Stimulated activated CD4-positive, alpha-beta T cell treated with anti-CD3 and anti-CD28 coated beads, Interleukin-2, amount 100 ng/mL, for 48 hours (primary cell): ENCODE measurements at places on chromosomes 6 and 20.
A peak's percentile ranks its signal among the peaks of the same experiment; 100 is the strongest.

DNA sequence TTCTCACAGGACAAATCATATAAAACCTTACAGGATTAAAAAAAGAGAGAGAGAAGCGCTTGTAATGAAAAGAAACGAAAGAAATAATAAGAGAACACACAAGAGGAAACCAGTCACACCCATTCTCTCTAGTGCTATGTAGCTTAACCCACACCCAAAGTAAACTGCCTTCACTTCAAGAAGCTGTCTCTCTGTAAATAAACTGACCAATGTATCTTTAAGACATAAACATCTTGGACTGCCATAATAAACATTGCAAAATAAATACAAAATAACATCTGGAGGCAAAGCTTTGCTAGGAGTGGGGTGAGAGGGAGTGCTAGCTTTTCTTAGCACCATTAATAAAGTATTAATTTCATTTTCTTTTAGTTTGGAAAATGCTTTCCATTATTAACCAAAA lies 61.6 kb upstream of the RNF146 start:
- DNase-seq, result no peak

- no peak for DNase-seq
Observed at GRCh38 chr6:142294679-142295078, 7.1 kb upstream of the ADGRG6 start.

DNA sequence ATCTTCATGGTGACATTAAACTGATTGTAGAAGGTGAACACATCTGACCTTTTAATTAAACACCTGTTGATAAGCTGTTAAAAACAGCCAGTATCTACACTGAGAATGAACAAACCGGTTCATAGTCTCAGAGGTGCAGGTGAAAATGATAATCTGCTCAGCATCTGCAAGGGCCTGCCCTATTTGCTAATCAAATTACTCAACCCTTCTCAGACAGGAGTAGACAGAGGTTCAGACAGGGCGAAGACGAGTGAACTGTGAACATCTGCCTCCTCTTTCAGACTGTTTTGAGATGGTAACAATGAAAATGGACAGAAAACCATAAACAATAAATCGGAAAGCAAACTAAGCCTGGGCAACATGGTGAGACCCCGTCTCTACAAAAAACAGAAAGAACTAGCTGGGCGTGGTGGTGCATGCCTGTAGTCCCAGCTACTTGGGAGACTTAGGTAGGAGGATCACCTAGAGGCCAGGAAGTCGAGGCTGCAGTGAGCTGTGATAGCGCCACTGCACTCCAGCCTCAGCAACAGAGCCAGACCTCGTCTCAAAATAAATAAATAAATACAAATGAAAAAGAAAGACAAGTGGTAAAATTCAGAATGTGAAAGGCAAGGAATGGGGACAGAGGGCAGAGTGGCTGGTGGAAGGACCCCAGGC lies 55.9 kb downstream of the NINL start:
- no peak for DNase-seq

GRCh38 chr6:146339716-146340115 lies 203.9 kb upstream of the RAB32 start:
- no peak for DNase-seq

DNA sequence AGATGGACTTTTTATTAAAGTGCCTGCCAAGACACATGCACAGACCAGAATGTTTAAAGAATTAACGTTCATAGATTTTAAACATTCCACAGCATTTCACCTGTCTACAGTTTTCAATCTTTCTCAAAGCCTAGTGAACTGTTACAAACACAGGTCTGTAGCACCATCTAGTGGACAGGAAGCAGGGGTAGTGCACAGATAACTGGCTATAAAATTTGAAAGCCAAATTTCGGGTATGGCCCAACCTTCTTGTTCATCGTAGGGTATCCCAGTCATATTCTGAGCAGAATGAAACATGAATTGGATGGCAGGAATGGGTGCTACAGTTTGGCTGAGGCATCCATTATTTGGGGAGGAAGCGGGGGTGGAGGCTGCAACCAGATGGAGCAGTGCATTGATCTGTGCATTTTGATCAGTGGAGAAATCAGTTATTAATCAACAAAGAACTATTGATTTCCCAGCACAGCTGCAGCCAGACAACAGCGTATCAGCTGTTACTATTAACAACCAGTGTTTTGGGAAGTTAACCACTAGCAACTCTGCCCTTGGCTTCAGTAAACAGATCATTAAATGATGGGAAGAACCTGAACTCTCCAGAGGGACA lies 56.1 kb upstream of the B3GAT2 start:
- DNase-seq, result no peak

- no peak for DNase-seq
Observed at GRCh38 chr6:13536796-13537526, 37.4 kb upstream of the SIRT5 start.

- no peak for DNase-seq
Observed at GRCh38 chr6:158686791-158687381, 37.0 kb downstream of the SYTL3 start.

- no peak for DNase-seq
Observed at GRCh38 chr6:40485300-40485699, 101.9 kb downstream of the LRFN2 start.

GRCh38 chr20:21490105-21490504 lies 23.8 kb downstream of the NKX2-2 start:
- DNase-seq, result no peak

GRCh38 chr6:16751251-16751946 lies 9.9 kb downstream of the ATXN1 start:
- DNase-seq, result no peak

DNA sequence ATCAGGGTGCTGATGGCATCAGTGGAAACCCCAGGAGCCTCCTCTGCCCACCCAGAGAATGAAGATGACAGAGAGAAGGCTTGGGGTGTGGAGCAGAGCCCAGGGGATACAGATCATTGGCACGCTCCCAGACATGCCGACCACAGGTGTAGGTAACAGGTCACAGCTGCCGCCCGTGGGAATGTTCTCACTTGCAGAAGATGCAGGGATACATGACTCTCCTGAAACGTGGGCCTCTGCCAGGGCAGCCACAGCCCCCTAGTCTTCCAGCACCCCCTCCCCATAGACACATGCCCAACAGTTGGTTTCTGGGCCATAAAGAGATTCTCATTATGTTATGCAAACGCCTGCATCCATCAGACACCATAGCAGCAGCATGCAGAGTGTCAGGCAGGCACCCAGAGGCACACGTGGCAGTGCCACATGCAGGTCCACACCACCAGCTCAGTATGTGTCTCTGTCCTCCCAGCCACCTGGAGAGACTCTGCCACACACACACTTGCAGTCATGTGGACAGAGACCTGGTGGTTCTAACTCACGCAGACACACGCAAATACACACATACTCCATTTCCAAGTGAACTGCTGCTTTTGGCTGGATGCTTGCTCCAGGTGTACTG lies 45.5 kb downstream of the LRFN2 start:
- no peak for DNase-seq

DNA sequence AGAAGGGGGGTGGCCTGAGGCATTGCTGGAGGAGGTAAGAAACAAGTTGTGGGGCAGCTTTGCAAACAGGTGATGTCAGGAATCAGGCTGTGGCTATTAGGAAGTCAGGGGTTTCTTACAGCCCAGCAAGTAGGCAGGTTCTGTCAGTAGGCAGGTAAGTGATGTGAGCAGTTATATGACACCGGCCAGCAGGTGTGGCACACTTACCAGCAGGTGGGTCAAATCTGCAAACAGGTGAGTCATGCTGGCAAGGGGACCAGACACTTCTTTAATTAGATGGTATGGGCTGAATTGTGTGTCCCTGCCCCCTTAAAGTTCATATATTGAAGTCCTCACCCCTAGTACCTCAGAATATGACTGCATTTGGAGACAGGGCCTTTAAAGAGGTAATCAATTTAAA lies 16.4 kb upstream of the ENPP4 start:
- no peak for DNase-seq

DNA sequence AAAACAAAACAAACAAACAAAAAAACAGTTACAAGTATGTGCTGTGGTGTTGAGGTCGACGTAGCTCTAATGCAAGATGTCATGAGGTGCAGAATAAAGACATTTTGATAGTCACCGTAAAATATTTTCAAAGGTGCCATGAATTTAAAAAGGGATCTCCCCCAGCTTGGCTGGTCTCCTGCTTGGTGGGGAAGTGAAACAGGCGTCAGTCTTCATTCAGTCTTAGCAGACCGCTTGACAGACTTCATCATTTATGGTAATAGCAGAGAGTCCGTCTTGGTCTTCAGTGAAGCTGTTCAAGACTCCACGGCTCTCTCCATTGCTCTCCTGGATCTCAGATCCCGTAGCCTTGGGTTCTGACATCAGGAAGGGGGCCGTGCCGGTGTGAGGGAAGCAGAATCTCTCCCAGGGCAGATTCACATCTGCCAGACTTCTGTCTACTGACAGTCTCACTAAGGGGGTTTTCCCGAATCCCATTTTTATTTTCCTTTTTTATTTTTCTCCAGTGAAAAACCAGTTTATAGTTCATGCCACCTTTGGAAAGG lies 1.6 kb downstream of the SLC24A3 start:
- no peak for DNase-seq

GRCh38 chr6:122839472-122839871 lies 50.4 kb downstream of the SMPDL3A start:
- peak; percentile 56 for DNase-seq

DNA sequence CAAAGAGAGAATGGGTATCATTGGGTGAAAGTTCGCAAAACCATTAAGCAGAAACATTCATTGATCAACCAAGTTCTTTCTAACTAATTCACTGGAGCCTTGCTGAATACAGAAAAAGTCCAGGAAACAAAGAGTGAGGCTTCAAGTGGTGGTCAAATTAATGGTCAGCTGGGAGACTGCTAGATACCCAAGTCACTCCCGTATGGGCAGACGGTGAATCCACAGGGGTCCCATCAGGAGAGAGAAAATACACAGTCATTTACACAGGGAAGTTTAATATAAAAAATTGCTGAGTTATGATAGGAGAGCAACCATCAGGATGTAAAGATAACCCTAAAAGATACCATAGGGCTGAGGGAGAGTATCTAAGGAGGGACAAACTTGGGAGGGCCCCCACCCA lies 198.7 kb upstream of the DTNBP1 start:
- DNase-seq, result no peak

- DNase-seq, result no peak
Observed at GRCh38 chr6:118548136-118548535, at the start of gene PLN. Gene PLN (plus strand): TSS chr6:118548296. CDS start chr6:118558922, 10,626 bp downstream.

- no peak for DNase-seq
Observed at GRCh38 chr6:35512006-35512405, 690 bp downstream of the TULP1 start.

DNA sequence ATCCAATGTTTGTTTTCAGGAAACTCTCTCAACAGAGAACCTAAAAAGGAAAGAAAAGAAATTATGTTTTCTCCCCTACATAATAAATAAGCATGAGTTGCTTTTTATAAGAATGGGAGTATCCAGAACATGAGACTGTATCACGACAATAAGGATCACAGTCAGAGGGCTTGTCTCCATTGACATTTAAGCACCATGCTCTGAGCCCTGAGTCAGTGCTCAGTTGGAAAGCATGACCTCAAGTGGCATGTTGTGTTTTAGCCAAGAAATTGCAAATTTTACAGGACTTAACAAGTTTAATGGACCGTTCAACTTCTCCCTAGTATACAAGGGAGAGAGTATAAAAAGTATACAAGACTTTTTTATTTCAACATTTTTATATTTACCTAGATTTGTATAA lies 431.6 kb downstream of the GJA1 start:
- DNase-seq, result no peak

GRCh38 chr6:134175532-134176263 lies 123.3 kb upstream of the SLC2A12 start:
- DNase-seq, result peak; percentile 39

- DNase-seq, result no peak
Observed at GRCh38 chr6:64217721-64218620, 582.4 kb downstream of the PHF3 start.

GRCh38 chr6:45946887-45947286 lies 68.8 kb downstream of the CLIC5 start:
- DNase-seq, result no peak

GRCh38 chr20:62617711-62618483 lies 24.4 kb upstream of the SLCO4A1 start:
- no peak for DNase-seq

GRCh38 chr6:96235927-96236326 lies 220.2 kb downstream of the FUT9 start:
- no peak for DNase-seq

DNA sequence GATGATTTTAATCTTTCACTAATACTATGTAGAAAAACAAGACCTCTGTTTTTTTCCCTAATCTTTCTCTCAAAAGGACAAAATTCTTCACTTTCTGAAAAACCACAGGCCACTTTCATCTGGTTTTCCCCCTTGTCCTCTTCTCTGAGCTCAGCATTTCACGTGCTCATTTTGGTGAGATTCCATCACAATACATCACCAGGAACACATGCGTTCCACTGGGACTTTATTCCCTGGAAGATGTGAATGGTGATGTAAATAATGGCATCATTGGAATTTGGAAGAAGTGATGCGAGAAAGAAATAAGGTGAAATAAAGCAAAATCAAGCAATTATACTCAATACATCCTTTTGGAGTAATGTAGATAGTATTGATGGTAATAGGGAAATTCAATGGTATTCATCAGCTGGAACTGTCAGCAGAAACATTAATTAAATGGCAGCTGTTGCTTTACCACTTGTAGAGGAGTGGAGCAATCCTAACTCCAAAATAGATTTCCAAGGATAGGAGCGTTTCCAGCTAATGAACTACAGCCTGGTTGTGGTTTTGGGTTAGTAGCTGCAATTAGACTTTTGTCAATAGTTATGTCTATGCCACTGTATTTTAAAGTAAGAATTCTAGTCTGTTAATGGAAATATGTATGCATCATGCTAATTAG lies 11.5 kb downstream of the FILIP1 start:
- no peak for DNase-seq

GRCh38 chr6:109966299-109966698 lies 11.8 kb upstream of the GPR6 start:
- no peak for DNase-seq

DNA sequence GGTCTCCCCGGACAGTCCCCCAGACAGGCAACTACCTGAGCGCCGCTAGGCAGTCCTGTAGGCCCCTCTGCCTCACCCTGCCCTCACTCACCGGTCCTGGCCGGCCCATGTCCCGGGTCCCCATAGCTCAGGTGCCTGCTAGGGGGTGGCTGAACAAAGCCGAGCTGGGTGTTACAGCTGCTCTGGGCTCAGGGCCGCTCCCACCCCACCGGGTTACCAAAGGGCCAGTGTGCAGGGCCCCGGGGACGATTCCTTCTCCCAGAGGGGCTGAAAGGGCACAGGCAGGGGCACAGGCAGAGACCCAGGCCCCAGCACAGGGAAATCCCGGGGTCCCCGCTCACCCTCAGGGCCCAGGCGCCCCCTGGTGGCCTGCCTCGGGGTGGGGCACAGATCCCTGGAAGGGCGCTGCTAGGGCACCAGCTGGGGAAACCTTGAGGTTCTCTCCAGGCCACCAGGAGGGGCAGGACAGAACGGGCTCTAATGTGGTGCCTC lies 118.4 kb downstream of the GRM4 start:
- peak; percentile 72 for DNase-seq

GRCh38 chr6:25961619-25962148 lies 918 bp upstream of the TRIM38 start:
- DNase-seq, result no peak
